ENCODE measurements at places on chromosomes 3 and 15. TPM values are rescaled to one million over a fixed set of nuclear protein-coding genes. Genes with fewer than 3 reads are reported as not detected.

Gene GP5
- total RNA-seq: 0.15 TPM

Gene LIPH
- 13.7 TPM for total RNA-seq

Gene BCL2A1
- total RNA-seq: 0.44 TPM

Gene DUOXA2
- not detected for total RNA-seq

Gene LDHAL6B
- total RNA-seq: not detected

Gene EXD1
- total RNA-seq: not detected

Gene GFM1
- 38.7 TPM for total RNA-seq

Gene MOBP
- not detected for total RNA-seq

Gene WDR93
- 0.42 TPM for total RNA-seq

Gene BMF
- total RNA-seq: 1.0 TPM

Gene DZIP3
- total RNA-seq: 19.4 TPM

Gene ADGRG7
- total RNA-seq: not detected

Gene ABTB1
- 19.4 TPM for total RNA-seq

Gene NUDT16
- 9.7 TPM for total RNA-seq

Gene CHRD
- 8.0 TPM for total RNA-seq

Gene MYNN
- 13.5 TPM for total RNA-seq

Gene CHRNA5
- 25.2 TPM for total RNA-seq

Gene PLA2G4E
- total RNA-seq: not detected

Gene THUMPD3
- total RNA-seq: 79.5 TPM

All from HCT116 (cell line).